ENCODE measurements at places on chromosomes 6 and 20.

DNA sequence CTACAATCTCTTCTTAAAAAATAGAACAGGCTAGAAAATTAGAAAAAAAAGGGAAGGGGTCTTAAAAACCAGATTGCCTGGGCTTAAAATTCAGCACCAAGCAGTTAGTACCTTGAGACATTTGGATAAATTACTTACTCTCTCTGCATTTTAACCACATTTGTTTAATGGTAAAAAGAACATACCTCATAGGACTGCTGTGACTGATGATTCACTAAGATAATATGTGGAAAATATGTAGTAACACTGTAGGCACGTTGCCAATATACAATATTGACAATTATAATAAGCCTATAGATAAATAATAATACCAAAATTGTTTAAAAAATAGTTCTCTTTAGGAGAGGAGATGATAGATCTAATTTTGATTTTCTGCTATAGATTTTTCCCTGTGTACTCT, 750.4 kb downstream of the TENT5A start:
- no peak for DNase-seq

DNA sequence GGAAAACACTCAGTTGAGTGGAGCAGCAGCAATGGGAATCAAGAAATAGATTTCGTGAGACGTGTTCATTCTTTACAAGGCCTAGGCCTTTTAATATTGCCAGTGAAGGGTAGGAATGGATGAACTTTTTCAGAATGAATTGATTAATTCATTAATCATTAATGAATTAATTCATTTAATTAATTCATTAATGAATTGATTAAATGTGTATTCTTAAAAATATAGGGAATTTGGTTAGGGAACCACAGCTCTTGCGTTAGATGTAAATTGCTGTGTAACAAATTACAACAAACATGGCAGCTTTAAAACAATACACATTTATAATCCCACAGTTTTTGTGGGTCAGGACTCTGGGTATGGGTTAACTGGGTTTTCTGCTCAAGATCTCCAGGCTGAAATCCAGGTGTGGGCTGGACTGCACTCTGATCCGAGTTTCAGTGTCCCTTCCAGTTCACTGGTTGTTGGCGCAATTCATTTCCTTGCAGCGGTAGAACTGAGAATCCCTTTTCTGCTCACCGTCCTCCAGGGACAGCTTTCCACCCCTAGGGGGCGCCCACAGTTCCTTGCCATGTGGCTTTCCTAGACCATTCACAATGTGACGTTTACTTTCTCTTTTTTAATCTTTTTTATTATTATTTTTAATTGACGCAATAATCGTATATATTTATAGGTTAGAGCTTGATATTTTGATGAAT, 32.8 kb upstream of the BCAS1 start:
- peak; percentile 75 for DNase-seq

DNA sequence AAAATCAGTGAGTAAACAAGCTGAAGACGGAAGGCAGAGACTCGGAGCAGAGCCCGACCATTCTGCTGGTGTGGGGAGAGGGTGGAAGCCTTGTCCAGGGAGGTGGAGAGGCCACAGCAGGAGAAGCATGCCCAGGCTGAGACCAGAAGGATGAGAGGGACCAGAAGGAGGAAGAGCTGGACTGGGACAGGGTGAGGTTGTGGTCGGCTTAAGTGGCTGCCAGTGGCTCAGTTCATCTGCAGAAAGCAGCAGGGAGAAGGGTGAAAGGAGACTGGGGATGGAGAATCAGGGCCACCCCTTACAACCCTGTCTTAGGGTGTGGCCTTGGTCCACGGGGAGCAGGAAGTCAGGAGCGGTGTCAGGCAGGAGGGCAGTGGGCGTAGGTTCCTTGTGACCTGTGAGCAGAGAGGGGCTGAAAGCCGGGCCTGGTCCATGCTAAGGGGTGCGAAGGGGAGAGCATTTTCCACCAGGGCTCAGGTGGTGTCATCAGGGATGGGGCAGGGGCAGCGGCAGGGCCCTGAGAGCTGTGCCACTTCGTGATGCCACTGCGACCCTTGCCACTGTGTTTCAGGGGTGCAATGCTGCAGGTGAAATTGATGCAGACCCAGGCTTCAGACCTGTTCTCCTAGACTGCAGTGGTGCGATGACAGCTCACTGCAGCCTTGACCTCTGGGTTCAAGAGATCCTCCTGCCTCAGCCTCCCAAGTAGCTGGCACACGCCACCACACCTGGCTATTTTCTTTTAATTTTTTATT, 81.1 kb downstream of the TTLL2 start:
- DNase-seq: no peak

GRCh38 chr6:85077098-85077497, 312.7 kb upstream of the TBX18 start:
- DNase-seq: no peak

DNA sequence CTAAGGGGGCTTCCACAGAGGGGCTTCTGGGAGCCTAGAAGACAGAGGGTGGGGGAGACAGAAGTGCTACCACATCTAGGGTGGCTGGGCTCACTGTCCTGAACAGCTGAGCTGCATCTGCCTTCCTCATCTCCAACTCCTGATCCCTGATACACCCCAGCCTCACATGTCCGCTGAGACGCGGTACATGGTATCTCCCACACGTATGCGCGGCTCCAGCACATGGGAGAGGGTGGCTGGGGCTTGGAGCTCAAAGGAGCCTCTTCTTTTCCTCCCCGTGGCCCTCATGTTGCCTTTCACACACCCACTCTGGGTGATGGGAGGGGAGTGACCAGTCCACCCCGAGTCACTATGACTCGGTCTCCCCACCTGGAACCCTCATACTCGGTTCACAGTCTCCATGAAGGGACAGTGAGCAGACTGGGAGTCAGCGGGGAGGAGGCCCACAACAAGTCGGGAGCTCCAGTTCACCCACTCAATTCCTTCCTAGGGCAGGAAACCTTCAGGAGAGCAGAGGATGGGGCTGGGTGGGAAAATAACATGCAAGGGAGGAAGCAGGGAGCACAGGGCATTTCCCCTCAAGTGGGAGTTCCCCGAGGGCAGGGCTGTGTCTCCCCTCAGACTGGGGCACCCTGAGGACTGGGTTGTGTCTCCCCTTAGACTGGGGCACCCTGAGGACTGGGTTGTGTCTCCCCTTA, 61.7 kb downstream of the MRPL14 start:
- no peak for DNase-seq

Data from D341Med (cell line).